ENCODE measurements at places on chromosomes 3 and 15. TPM values are rescaled to one million over a fixed set of nuclear protein-coding genes. Genes with fewer than 3 reads are reported as not detected.

DNA sequence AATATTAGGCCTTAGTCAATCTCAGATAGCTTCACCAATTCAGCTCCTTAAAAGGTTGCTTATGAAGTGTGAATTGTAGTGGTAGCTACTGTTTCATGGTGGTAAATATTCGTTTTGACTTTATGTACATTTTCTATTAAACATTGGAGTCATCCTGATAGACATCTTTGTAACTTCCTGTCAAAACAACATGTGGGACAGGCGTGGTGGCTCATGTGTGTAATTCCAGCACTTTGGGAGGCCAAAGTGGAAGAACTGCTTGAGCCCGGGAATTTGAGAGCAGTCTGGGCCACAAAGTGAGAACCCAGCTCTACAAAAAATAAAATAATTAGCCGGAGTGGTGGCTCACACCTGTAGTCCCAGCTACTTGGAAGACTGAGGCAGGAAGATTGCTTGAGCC, 2.0 kb upstream of the TRIM59 start:
- no peak for DNase-seq

- DNase-seq, result no peak
Measured at GRCh38 chr3:85808755-85809154, 850.0 kb downstream of the CADM2 start.

GRCh38 chr15:91845720-91846119, 7.8 kb upstream of the SLCO3A1 start:
- no peak for DNase-seq

- DNase-seq, result no peak
Measured at GRCh38 chr3:55873523-55874254, 386.6 kb upstream of the WNT5A start.

GRCh38 chr3:98540346-98540745, 8.6 kb downstream of the GPR15 start:
- no peak for DNase-seq

- DNase-seq, result no peak
Measured at GRCh38 chr3:193241716-193242115, 694 bp downstream of the PLAAT1 start.

- DNase-seq, result no peak
Measured at GRCh38 chr15:75186044-75186443, 15.6 kb upstream of the C15orf39 start.

IQSEC1 gene
- 38.8 TPM for polyA plus RNA-seq

- DNase-seq, result no peak
Measured at GRCh38 chr3:9770276-9770812, 597 bp upstream of the CAMK1 start.

DNA sequence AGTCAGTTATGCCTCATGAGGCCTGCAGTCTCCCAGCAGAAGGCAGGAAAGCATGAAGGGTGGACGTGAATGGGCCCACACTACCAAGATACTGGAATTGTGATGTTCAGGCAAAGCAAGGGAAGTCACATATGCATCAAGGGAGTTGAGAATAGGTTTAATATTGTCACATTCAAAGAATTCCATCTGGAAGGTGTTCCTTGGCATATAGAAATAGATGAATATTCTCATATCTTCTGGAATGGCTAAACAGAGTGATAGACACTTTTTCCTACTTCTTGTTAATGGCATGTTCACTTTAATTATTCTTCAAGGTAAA, 103.7 kb downstream of the CMSS1 start:
- DNase-seq, result no peak

- no peak for DNase-seq
Measured at GRCh38 chr3:64216274-64217147, 8.8 kb downstream of the PRICKLE2 start.

- DNase-seq, result no peak
Measured at GRCh38 chr3:164024786-164025185, 1053.5 kb downstream of the SI start.

CFAP91 gene
- not detected for polyA plus RNA-seq

ADAMTS9 gene
- polyA plus RNA-seq, result not detected

CATSPER2 gene
- polyA plus RNA-seq, result 0.61 TPM

GRCh38 chr3:115279939-115280338, 132.9 kb upstream of the ZBTB20 start:
- DNase-seq, result no peak

- no peak for DNase-seq
Measured at GRCh38 chr3:133945381-133946095, 49.9 kb upstream of the RAB6B start.

OR5K2 gene
- not detected for polyA plus RNA-seq

DNA sequence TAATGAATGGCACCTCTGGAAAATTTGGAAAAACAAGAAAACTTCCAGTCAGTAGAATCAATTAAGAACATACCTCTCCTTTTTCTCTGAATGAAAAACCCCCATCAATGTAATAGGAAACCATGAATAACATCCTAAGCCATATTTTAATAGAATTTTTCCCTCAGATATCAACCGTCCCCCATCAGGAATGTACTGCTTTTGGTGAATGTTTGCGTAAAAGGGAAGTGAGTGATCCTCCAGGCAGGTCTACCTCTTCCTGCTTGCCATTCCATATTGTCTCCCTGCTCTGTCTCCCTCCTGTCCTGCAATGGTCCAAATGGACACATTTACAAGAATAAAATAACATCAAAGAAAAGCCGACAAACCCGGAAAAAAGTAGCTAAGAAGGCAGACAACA, 30.8 kb downstream of the LAMP3 start:
- DNase-seq, result no peak

GRCh38 chr3:23442598-23443383, 239.7 kb downstream of the UBE2E2 start:
- DNase-seq, result peak; percentile 20

PPM1L gene
- 0.48 TPM for polyA plus RNA-seq

P4HTM gene
- polyA plus RNA-seq, result 28.0 TPM

DNA sequence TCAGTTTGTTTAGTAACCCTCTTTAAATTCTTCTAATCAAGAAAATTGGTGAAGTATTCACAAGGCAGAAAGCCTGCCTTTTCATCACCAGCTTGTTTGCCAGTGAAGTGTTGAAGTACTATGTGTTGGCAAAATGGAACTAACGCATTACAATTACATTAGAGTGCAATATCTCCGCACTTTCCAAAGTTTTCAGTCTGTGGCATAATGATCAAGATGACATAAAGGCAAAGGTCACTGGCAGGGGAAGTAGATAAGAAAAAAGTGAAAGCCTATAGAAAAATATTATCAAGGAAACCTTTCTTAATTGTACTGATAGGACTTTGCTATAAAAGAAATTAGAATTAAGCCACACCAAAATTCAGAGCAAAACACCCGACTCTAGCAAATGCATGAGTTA, 25.0 kb upstream of the TM4SF1 start:
- no peak for DNase-seq

LTK gene
- not detected for polyA plus RNA-seq

DNA sequence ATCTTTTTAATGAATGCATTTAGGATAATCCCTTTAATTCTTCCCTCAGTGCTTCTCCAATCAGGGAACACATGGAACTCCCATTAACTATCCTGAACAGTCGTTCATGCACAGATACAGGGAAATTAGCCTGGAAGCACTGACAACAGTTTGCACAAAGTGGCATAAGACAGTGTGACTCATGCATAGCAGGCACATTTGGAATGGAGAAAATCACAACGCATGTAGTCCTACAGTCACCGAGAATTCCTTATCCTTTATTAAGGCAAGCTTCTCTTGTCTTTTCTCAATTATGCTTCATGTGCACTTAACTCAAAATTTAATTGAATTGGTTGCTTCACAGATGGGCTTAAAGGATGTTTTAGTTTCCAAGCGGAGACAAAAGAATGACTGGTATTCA, 155.0 kb upstream of the CRBN start:
- no peak for DNase-seq

GRCh38 chr3:145704020-145704419, 457.0 kb downstream of the PLOD2 start:
- DNase-seq, result no peak

ITIH3 gene
- not detected for polyA plus RNA-seq
